ENCODE measurements at places on chromosomes 7 and 10.

DNA sequence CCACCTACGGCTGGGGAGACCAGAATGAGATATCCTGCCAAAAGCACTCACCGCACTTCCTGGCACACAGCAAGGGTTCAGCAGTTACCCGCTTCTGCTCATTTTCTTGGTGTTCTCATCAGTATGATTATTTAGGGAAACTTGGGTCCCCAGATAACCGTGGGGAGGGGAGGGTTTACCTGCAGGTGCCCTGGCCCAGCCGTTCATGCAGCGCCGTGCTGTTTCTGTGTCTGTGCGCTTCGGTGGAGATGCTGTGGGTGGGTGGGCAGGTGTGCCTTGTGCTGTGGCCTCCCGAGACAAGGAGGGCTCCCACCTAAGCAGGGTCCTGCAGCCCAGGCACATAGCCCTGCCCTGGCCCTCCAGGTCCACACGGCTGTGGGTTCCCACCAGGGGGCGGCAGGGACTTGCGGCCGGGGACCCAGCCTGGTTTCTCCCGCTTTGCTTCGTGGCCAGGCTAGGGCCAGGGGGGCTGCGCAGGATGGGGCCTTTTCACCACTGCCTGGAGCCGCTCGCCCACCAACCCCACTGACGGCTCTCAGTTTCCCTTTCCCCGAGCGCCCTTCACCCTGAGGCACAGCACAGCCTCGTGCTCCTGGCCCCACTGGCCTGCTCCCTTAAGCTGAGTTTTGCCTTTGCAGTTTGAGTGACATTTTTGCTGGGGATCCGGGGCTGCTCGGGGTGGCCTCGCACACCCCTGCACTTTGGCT, 78.5 kb downstream of the LHPP start:
- peak; percentile 52 for DNase-seq

DNA sequence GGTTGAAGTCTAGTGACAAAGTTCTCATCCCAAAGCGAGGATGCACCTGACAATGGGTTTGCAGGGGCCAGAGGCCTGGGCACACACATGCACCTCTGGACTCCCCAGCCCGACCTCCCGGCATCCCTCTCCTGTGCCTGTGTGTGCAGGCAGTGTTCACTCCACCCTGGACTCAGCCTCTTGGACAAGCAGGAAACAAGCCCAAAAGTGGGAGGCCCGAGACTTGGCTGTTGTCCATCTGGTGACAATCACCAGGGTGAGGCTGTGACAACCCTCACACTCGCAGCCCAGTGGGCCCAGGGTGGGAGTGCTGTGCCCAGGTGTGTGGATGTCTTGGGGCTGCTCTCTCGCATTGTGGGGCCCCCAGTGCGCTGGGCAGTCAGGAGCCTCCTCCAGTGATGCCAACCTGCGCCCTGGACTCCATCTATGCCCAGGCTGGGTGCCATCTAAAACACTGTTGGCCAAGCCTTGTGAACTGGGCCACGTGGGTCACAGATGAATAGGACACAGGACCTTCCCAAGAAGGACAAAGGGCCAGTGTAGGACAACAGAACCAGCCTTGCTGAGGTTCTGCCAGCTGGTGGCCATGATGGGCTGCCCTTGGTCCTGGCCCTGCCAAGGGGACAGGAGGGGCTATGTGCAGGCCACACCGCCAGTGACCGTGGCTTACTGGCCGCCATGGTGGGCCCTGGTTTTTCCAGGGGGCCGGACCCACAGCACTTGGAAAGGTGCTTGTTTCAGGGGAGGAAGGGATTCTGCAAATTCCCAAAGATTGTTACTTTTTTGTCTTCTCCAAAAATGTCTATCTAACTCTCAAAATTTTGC, 144.3 kb downstream of the TCERG1L start:
- DNase-seq, result no peak

GRCh38 chr7:48408731-48409130, 237.5 kb downstream of the ABCA13 start:
- DNase-seq, result no peak

GRCh38 chr10:69217119-69217754, 2.9 kb upstream of the HKDC1 start:
- DNase-seq, result no peak

GRCh38 chr7:137947046-137947445, 54.8 kb downstream of the CREB3L2 start:
- DNase-seq, result no peak

- no peak for DNase-seq
These were observed 288.9 kb downstream of the BBS9 start for GRCh38 chr7:33418251-33418701.

- no peak for DNase-seq
These were observed 113.0 kb downstream of the SGMS1 start for GRCh38 chr10:50510517-50511473.

GRCh38 chr10:78071140-78071856, 37.6 kb downstream of the RPS24 start:
- DNase-seq, result no peak

DNA sequence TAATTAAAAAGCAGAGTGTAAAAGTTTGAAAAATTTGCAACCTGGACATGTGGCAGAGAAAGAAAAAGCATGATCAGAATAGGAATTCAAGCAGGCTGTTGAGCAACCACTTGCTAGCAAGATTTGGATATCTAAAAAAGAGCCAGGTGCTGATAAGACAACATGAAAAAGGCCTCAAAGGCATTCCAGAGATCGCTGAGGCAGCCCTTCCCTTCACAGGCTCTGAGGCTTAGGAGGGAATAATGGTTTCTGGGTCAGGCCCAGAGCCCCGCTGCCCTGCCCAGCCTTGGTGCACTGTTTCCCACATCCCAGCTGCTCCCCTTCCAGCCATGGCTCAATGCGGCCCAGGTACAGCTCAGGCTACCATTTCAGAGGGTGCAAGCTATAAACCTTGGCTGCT, 64.1 kb upstream of the EEPD1 start:
- no peak for DNase-seq

GRCh38 chr10:53453196-53453595, 680.6 kb upstream of the MBL2 start:
- DNase-seq, result peak; percentile 1
